ENCODE measurements at places on chromosomes 3 and 15.

DNA sequence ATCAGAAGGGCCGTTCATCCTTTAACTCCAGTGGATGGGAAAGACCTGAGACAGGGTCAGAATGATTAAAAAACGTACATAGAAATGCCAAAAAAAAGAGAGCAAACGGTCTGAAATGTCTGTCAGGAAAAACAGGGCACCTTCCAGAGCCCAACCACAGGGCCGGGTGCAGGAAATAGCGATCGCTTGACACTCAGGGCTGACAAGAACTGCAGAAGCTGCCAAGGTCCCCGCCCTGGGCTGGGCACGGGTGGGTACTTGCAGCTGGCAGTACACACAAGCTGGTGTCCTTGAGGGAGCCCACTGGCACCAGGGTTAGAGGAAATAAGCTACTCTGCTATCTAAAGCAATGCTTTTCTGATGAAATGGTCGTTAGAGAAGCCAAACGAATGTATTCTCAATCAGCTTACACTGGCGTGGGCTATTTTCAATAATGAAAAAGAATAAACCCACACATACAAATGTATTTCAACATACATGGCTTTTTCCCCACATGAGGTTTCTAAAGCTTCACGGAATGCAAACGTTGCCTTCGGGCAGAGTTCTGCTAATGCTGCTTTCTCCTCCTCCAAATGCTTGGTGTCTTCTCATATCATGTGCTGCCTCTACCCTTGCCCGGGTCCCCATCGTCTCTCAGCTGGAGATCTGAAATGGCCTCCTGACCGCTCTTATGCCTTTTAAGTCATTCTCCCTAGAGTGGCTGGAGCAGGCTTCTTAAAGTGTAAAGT lies 15.6 kb downstream of the FRMD4B start:
- peak; percentile 13 for DNase-seq

DNA sequence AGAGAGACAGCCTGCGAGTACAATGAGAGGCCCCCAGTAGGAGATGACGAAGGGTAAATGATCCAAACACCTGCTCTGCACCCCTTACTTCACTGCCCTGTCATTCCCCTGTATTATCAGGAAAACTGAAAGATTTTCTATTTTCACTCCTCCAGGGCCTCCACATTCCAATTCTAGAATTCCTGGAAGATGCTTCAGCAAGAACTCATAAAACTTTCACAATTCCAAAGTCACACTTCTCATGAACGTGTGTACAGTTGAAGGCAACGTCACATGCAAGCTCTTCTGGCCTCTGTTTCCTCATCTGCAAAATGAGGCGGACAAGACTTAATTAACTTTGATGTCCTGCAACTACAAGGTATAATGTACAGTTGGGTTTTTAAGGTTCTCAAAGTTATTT lies 62.8 kb upstream of the SPATA12 start:
- DNase-seq, result no peak

DNA sequence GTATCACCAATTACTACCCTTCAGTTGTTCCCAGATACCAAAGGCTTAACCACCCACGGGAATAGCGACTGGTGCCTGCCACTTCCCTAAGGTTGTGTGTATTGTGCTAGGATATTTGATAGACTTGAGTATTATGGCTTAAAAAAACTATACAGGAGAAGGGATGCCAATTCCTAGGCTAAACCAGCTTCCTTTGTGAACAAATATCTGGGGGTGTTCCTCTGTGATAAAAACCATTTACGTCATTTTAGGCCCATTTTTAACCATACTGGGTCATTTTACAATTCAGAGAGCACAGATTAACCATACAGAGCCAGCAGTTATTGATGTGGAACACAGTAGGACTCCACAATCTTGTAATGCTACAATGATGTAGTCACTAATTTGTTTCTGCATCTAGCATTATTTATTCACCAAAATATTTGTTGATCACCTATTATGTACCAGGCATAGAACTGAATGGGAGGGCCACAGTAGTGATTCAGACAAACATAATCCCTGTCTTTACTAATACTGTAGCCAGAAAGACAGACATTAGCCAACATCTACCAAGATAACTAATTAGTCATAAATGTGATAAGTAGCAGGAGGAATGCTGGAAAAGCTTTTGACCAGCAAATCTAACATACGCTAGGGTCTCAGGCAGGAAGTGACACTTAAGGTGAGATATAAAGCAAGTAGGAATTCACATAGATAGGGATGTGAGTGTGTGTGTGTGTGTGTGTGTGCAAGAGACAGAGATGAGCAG lies 184.8 kb downstream of the MECOM start:
- no peak for DNase-seq

DNA sequence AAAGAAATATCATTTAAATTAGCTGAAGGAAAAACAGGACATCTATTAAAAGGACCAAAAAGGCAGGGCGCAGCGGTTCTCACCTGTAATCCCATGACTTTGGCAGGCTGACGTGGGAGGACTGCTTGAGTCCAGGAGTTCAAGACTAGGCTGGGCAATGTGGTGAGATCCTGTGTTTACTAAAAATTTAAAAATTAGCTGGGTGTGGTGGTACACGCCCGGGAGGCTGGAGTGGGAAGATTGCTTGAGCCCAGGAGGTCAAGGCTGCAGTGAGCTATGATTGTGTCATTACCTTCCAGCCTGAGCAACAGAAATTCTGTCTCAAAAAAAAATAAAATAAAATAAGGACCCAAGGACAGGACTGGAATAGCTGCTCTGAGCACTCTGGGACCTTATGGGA lies 16.2 kb upstream of the HERC1 start:
- DNase-seq, result no peak

DNA sequence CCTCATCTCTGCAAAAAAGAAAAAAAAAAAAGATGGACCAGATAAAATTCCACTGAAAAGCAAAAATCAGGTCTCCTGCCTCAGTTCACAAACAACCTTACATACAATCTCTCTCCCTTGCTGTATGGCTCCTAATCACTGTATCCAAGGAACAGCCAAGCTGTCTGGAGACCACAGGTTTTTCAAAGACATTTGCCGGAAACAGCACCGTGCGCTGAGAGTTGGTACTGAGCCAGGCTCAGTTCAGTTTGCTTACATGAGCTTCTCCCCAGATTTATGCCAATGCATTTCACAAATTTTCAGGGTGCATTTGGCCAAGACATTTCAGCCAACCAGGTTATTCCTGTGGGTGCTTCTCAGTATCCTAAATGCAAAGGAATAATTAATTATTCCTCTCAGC lies 4.1 kb downstream of the ACP3 start:
- DNase-seq, result no peak

GRCh38 chr3:12503126-12503957 lies 19.1 kb downstream of the TSEN2 start:
- DNase-seq, result no peak

GRCh38 chr15:83837945-83838571 lies 184.1 kb downstream of the ADAMTSL3 start:
- DNase-seq, result peak; percentile 66

DNA sequence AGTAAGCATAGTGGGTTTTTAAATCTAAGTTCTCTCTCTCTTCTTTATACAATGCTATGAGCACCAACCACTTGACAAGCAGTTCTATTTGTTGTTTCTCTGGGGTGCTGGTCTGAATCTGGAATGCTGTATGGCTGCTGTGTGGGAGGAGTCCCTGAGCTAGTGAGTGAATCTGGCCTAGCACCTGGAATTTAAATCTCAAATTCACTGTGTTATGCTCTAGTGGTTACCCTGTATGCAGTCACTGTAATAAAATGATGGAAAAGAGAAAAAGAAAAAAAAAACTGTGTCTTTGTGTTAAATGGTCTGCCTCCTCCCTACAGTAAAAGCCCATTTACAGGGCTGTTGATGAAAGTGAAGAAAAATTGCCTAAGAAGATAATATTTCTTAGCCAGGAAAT lies 155.0 kb downstream of the ATP8B4 start:
- no peak for DNase-seq

GRCh38 chr3:155809181-155809580 lies 3.1 kb upstream of the C3orf33 start:
- no peak for DNase-seq

- DNase-seq, result no peak
Observed at GRCh38 chr3:64074060-64074459, 50.8 kb upstream of the PSMD6 start.

GRCh38 chr15:67700023-67700422 lies 125.3 kb upstream of the SKOR1 start:
- DNase-seq, result no peak

DNA sequence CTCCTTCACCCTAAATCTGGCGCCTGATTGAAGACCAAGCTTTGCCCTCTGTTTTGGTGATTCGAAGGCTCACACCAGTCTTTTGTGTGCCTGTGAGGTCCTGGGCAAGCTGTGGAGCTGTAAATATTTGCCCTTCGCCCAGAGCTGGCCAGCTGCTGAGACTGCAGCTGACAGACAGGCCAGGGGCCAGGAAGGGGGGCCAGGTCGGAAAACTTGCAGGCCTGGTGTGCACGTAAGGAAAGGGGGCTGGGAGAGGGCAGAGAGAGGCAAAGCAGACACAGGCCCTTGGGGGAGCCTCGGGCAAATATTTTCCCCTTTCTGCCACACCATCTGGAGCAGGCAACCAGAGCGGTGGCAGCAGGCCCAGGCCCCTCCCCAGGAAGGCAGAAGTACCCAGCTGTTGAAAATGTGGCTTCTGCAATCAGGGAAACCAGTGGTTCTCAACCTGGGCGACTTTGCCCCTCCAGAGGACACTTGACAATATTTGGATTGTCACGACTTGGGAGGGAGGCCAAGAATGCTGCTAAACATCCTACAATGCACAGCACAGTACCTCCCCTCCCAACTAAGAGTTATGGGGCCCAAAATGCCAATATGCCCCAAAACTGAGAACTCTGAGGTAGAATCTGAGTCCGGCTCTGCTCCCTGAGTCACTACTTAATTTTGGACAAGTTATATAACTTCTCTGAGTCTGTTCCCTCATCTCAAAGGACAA lies 2.5 kb downstream of the PDZRN3 start:
- DNase-seq, result no peak

- no peak for DNase-seq
Observed at GRCh38 chr15:56586206-56586605, 121.3 kb upstream of the MNS1 start.

DNA sequence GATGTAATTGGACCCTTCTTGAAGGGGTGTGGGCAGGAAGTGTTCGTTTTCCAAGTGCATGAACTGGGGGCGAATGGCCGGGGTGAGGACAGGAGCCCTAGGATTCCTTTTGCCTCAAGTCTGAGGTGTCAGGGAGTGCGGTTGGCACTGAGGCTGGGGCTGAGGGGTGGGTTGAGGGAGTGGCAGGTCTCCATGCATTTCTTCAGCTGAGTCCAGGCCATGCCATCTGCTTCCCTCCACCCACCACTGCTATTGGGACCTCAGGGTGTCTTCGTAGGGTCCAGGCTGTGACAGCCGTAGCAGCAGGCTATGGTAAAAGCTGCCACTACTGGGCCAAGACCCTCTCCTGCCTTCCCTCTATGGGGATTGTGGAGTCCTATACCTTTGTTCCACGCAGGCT lies 25.6 kb upstream of the TSPAN3 start:
- no peak for DNase-seq

DNA sequence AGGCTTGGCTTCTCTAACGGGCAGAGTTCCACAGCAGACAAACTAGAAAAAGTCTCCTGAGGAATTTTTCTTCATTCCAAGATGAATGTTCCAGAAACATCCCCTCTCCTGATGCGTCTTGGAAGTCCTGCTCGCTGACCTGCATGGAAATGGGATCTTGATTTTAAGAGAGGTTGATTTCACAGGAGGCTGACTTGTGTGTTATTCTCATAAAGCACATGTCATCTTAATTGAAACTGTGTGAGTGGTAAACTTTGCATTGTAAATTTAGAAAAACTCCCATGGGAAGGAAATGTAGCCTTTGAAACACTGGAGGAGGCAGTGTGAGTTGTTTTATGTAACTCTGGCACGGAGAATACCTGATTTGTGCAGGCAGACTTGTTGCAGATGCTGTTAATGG lies 337.8 kb upstream of the NR2E3 start:
- no peak for DNase-seq

DNA sequence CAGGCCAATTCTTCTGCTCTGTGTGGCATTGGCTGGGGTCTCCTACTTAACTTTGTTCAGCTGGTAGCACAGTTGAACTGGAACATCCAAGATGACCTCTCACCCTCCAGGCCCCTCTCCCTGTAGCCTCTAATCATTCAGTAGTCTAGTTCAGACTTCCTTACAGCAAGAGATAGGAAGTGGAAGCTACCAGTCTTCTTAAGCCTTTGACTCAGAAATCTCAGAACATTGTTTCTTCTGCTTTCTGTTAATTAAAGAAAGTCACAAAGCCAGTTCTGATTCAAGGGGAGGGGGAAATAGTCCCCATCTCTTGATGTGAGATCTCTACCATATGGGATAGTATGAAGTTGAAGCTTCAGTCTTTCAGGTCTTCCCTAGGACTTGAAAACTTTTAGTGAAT lies 18.8 kb upstream of the SACM1L start:
- no peak for DNase-seq

DNA sequence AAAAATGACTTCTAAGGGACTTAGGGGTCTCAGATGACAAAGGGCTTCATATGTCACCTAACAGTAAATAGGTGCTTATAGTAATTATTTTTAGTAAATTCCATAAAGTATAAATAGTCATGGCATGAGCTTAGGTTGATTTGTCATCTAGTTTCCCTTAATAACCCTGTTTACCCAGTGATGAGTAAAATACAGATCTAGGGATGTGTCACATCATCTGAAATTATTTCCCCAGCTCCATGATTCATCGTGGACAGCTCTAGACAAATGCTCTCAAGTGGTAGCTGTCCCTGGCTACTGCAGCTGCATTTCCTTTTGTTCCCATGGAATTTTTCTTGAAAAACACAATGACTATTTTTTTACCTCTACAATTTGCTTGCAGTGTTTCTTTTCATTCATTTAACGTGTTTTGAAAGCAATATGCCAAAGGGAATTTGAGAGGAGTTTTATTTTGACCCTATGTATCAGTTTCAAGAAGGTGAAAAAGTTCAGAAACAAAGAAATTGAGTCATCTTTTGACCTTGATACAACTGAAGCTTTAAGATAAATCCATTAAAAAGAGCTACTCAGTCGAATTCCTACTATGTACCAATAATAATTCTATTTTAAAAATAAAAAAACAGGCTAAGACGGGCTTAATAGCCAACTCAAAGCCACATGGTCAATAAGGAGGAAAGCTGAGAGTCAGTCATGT lies 241.6 kb downstream of the KCNMB2 start:
- DNase-seq, result no peak

DNA sequence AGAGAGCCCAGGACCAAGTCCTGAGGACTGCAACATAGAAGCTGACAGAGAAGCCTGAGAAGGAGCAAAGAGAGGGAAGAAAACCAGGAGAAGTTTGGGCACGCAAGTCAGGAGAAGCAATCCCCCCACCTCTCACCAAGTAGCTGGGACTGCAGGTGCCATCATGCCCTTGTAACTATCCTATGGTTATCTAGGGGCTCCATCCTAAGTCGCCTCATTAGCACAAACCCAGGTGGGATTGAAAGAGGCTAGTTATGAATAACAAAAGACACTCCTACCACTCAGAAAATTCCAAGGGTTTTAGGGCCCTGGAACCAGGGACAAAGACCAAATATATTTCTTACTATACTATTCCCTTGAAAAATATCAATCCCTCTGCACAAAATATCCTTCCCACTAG lies 53.5 kb downstream of the CCR4 start:
- no peak for DNase-seq

GRCh38 chr3:191357909-191358308 lies 27.6 kb upstream of the UTS2B start:
- DNase-seq, result no peak

- no peak for DNase-seq
Observed at GRCh38 chr3:178736300-178736699, 200.1 kb downstream of the KCNMB2 start.

Measured in HT-29 (cell line).